ENCODE measurements at places on chromosomes 11 and 22.

- DNase-seq: no peak
These were observed 37.3 kb upstream of the TEAD1 start for GRCh38 chr11:12636871-12637410.

DNA sequence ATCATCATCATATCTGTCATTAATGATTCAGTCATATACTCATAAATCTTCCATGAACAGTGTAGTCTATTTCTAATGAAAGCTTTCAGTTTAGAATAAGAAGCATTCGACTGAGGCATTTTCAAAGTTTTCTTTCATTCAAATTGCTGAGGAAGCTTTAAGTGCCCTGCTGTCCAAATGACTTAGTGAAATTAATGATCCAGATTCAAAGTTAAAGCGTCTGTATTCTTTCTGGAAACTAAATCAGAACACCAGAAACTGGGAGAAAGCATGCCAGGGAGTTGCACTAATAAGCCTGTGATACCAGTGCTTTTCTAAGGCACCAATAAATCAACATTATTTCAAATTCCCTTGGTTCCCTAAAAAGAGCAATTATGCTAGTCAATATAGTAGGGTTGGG is 367.8 kb upstream of the ANO5 start:
- no peak for DNase-seq

GRCh38 chr22:36546932-36547331 is 18.0 kb upstream of the EIF3D start:
- DNase-seq: peak; percentile 69

- DNase-seq: peak; percentile 75
These were observed 132.5 kb downstream of the ADAMTS15 start for GRCh38 chr11:130580891-130581492.

- peak; percentile 41 for DNase-seq
These were observed 881.3 kb downstream of the KCNA4 start for GRCh38 chr11:29135504-29135903.

DNA sequence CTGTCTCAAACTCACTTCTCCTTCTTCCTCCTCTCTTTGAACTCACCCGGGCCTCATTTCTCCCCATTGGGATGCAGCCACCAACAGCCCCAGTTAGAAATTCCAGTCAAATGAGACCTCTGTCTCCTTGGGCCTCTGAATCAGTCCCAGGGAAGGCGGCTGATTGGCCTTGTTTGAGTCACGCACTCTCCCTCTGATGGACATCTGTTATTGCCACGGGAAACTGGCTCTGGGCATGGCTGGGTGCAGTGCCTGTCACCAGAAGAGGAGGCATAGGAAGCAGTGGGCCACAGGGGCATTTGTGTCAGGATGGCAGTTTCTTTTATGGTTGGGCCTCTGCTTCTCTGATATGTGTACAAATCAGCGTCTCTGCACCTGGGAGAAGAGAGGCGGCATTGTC is 9.6 kb upstream of the WNT11 start:
- peak; percentile 56 for DNase-seq

- no peak for DNase-seq
These were observed 98.1 kb downstream of the ZBTB16 start for GRCh38 chr11:114157476-114158050.

- no peak for DNase-seq
These were observed 538.4 kb downstream of the TBC1D22A start for GRCh38 chr22:47300698-47301405.

GRCh38 chr22:17733466-17733865 is 40.8 kb downstream of the BID start:
- DNase-seq: peak; percentile 80

GRCh38 chr22:48837341-48837935 is 990.2 kb downstream of the BRD1 start:
- no peak for DNase-seq

DNA sequence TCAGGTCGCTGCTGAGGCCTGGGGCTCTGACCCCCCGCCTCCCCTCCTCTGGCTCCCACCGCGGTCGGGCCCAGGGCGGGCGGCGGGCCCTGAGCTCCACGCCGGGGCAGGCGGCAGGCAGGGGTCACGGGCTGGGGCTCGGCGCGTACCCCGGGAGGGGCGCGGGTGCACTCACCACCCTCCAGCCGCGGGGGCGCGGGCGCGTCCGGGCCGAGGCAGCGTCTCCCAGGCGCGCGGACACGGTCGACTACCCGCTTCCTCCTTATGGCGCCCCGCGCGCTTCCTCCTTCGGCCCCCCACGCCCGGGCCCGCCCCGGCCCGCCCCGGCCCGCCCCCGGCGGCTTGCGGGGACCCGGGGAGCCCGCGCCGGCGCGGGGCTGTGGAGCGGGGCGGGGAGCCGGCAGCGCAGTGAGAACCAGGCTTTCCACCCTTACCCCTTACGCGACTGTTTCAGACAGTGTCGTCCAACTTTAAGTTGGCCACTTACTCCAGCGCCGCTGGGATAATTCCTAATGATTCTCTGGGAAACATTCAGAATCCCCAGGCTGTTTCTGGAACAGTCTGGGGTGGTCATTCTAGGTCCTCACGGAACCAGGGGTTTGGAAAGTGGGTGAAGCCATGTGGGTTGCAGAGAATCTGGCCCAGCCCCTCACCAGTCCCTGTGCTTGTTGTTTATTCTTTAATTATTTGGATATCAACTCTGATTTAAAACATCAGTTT is at the start of gene BID:
Gene BID, minus strand, starts transcription at position 264 of the 720 bp plus-strand sequence. CDS start 24,353 bp downstream, outside the sequence.
- DNase-seq: no peak

DNA sequence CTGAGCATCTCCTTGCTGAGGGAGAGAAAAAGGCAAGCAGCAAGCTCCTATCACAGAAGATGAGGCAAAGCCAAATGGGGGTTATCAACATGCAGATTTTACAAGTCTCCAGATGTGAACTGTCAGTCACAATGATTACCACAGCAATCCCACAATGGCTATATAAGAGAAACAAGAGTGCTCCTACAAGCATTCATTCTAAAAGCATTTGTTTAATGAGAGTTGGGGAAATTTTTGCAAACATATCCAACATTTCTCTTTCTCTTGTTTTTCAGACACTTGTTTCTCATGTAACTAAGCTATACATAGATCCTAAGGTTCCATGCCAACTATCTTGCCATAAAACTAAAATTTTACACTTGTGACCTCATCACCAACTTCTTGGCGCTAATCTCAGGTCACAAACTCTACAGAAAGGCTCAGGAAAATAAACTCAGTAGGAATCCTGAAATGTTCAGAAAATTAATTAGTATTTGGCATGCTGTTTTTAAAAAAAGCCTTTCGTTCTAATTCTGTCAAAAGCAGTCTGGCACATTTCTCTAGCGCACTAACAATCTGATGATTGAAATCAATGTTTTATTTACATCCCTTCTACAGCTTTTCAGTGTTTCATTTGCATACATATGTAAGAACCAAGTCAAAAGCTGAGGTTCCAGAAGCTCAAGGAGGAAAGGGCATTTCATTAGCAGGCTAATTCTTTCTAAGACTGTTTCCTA is 199.5 kb downstream of the TTC28 start:
- no peak for DNase-seq

DNA sequence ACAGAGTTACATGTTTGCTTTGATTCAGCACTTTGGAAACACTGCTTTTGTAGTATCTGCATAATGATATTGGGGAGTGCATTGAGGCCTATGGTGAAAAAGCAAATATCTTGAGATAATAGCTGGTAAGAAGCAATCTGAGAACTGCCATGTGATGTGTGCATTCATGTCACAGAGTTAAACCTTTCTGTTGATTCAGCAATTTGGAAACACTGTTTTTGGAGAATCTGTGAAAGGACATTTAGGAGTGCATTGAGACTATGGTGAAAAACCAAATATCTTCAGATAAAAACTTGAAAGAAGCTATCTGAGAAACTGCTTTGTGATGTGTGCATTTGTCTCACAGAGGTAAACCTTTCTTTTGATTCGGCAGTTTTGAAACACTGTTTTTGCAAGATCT is 346.8 kb downstream of the OR4C45 start:
- no peak for DNase-seq

GRCh38 chr11:127017482-127017881 is 16.9 kb upstream of the KIRREL3 start:
- DNase-seq: peak; percentile 93

All from LHCN-M2 (cell line).